ENCODE measurements at places on chromosomes 2 and 18.
A peak's percentile ranks its signal among the peaks of the same experiment; 100 is the strongest.

DNA sequence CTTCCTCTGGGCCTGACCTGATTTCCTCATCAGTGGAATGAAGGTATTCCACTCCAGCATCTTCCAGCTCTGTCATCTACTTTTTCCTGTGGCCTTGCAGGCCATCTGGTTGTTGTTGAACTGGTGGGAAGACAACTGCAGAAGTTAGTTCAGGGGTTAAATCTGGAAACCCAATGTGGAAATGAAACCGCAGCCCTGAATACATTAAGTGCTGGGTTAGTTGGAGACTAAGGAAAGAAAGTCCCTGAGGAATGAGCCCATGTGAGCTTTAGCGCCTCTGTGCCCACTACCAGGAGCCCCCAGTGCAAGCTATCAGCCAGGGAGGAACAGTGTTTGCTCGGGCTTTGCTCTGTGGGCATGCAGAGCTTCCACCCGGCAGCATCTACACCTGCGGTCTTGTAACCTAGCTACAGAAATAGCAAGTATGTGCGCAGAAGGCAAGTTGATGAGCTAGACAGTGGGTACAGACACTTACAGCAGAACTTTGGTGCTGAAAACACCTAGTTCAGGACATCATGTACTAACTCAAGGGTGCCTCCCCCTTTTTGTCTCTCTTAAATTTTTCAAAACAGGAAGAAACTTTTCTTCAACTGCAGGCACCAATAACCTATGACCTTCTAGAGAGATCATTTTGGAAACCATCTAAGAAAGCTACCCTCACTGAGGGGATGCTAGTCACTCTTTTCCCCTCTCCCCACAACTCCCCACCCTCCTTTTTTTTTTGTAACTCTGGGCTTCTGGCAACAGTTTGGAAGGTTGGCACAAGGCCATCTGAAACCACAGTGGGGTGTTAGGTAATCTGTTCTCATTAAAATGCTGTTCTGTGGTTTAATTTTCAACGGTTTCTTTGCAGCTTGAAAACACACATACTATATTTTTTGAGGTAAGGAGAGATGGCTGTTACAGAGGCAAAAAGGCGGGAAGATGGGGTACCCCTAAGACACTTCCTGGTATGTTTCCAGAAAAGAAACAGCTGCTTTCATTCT lies 18.3 kb upstream of the CXCR4 start:
- peaks cover 19% of the 10 kb centered on the region for H3K27me3 ChIP-seq
- no peak for DNase-seq
- H3K36me3 ChIP-seq = no peaks in the 10 kb centered on the region
- peak overlapping the region; percentile 30 for H3K4me3 ChIP-seq
- peaks cover 91% of the 10 kb centered on the region for H3K4me1 ChIP-seq

- H3K27me3 ChIP-seq = no peaks in the 10 kb centered on the region
- no peaks in the 10 kb centered on the region for H3K4me1 ChIP-seq
- DNase-seq = no peak
- no peaks in the 10 kb centered on the region for H3K36me3 ChIP-seq
Measured at GRCh38 chr18:8162802-8163201, 446.4 kb upstream of the RAB12 start.

- peak overlapping the region; percentile 99 for H3K27ac ChIP-seq
- DNase-seq = peak; percentile 63
- H3K27me3 ChIP-seq = peaks cover 7% of the 10 kb centered on the region
- peaks cover 19% of the 10 kb centered on the region for H3K36me3 ChIP-seq
- H3K4me1 ChIP-seq = peaks cover 54% of the 10 kb centered on the region
Measured at GRCh38 chr2:148645539-148646230, 1.1 kb downstream of the EPC2 start.

- peak within 1 kb of the TSS; percentile 12 for H3K27ac ChIP-seq
- peak within 1 kb of the TSS; percentile 78 for H3K4me3 ChIP-seq
Measured at GRCh38 chr2:230068651-230069055, at the start of gene SLC16A14. Gene SLC16A14, minus strand, starts transcription at chr2:230068924. Its CDS starts 9,572 bp downstream, at chr2:230059352.

- no peak overlapping the region for H3K4me3 ChIP-seq
- H3K36me3 ChIP-seq = no peaks in the 10 kb centered on the region
- no peak overlapping the region for H3K27ac ChIP-seq
- DNase-seq = no peak
- H3K4me1 ChIP-seq = no peaks in the 10 kb centered on the region
- H3K27me3 ChIP-seq = no peaks in the 10 kb centered on the region
Measured at GRCh38 chr2:67656875-67657274, 259.7 kb downstream of the ETAA1 start.

DNA sequence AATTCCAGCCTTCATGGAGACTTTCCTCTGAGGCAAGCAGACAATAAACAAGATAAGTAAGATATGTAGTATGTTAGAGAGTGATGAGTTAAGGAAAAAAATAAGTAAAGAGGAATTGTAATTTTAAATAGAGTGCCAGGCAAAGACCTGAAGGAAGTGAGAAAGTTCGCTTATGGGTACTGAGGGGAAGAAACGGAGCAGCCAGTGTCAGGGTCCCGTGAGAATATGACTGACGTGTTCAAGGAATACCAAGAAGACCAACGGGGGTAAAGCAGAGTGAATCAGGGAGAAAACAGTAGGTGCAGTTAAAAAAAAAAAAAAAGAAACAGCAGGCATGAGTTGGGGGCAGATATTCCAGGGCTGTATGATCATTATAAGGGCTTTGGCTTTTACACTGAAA lies 45.1 kb downstream of the ARHGEF33 start:
- H3K4me3 ChIP-seq = no peak overlapping the region
- H3K27ac ChIP-seq = no peak overlapping the region
- no peak for DNase-seq
- H3K4me1 ChIP-seq = peaks cover 8% of the 10 kb centered on the region
- no peaks in the 10 kb centered on the region for H3K36me3 ChIP-seq
- H3K27me3 ChIP-seq = no peaks in the 10 kb centered on the region

DNA sequence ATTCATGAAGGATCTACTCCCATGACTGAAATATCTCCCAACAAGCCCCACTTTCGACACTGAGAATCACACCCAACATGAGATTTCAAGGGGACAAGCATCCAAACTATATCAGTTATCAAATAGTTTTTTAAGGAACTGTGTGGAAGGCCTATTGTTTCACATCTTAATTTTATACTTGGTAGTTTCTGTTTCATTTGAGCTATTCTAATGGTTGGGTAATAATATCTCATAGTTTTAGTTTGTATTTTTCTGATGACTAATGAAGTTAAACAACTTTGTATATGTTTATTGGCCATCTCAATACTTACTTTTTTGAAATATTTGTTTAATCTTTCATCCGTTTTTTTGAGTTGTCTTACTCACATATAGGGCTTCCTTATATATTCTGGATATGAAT lies 135.0 kb downstream of the SCG2 start:
- no peak overlapping the region for H3K4me3 ChIP-seq
- no peaks in the 10 kb centered on the region for H3K36me3 ChIP-seq
- no peaks in the 10 kb centered on the region for H3K4me1 ChIP-seq
- no peaks in the 10 kb centered on the region for H3K27me3 ChIP-seq

GRCh38 chr18:23658285-23658684 lies 4.4 kb downstream of the ANKRD29 start:
- H3K36me3 ChIP-seq = no peaks in the 10 kb centered on the region
- no peak for DNase-seq
- H3K4me1 ChIP-seq = peaks cover 22% of the 10 kb centered on the region
- no peak overlapping the region for H3K27ac ChIP-seq
- peaks cover 48% of the 10 kb centered on the region for H3K27me3 ChIP-seq

Measured in activated T-cell treated with anti-CD3 and anti-CD28 coated beads, Interleukin-2, amount 50 U/mL, for 24 hours (primary cell).